ENCODE measurements at places on chromosomes 4 and X. TPM values are rescaled to one million over a fixed set of nuclear protein-coding genes. Genes with fewer than 3 reads are reported as not detected.

COL4A6 gene
- 0.05 TPM for total RNA-seq

- no peaks in the 10 kb centered on the region for H3K27me3 ChIP-seq
- H3K27ac ChIP-seq, result no peak overlapping the region
- DNase-seq, result no peak
- no peaks in the 10 kb centered on the region for H3K36me3 ChIP-seq
- no peaks in the 10 kb centered on the region for H3K4me1 ChIP-seq
These were observed 62.4 kb upstream of the UGT2B15 start for GRCh38 chr4:68732653-68733466.

GRCh38 chr4:155367608-155368007 is 9.2 kb downstream of the MAP9 start:
- no peak overlapping the region for H3K27ac ChIP-seq
- H3K36me3 ChIP-seq, result no peaks in the 10 kb centered on the region
- H3K27me3 ChIP-seq, result no peaks in the 10 kb centered on the region
- DNase-seq, result no peak
- no peak overlapping the region for H3K4me3 ChIP-seq

DNA sequence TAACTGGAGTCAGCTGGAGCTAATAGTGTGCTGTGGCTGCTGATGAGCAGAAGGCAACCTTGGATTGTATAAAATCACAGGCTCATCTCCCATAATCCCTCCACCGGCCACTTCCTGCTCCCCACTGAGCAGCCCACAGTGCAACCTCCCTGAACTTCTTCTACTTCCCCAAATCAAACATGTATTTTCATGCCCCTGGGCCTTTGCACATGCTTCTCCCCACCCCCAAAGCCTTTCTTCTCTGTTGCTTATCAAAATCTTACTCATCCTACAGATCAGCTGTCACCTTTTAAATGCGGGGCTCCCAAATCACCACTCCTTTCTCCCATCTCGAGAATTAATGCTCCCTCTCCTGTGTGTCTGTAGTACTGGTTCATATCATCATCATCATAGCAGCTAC is 35.8 kb downstream of the RHOH start:
- DNase-seq, result no peak
- peaks cover 1% of the 10 kb centered on the region for H3K4me1 ChIP-seq
- no peaks in the 10 kb centered on the region for H3K27me3 ChIP-seq
- H3K27ac ChIP-seq, result no peak overlapping the region
- H3K4me3 ChIP-seq, result no peak overlapping the region

HSPA4L gene
- total RNA-seq, result 14.7 TPM

- no peak for DNase-seq
- peaks cover 1% of the 10 kb centered on the region for H3K27me3 ChIP-seq
- no peaks in the 10 kb centered on the region for H3K4me1 ChIP-seq
- H3K4me3 ChIP-seq, result no peak overlapping the region
- H3K27ac ChIP-seq, result no peak overlapping the region
These were observed 1174.4 kb upstream of the PCDH10 start for GRCh38 chr4:131974730-131975129.

CYSLTR1 gene
- 0.25 TPM for total RNA-seq

ATP1B4 gene
- not detected for total RNA-seq

DNA sequence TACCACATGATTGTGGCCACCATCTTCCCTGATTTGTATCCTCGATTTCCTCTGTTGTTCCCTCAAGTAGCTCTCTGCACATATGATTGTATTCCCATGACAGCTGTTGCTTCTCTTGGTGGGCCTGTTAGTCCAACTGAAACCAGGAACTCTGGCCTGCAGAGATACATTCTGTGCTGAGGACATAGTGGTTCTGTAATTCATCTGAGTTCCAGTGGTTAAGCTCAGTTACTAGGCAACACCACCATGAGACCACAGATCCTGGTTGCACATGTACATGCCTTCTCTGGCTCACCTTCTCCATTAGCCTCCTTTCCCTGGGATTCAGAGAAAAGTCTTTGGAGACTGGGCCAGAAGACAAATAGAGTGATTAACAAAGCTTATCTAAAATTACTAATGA is 172.1 kb upstream of the SLC7A11 start:
- H3K27ac ChIP-seq, result no peak overlapping the region
- H3K27me3 ChIP-seq, result no peaks in the 10 kb centered on the region
- no peaks in the 10 kb centered on the region for H3K4me1 ChIP-seq
- no peaks in the 10 kb centered on the region for H3K36me3 ChIP-seq

SMIM31 gene
- total RNA-seq, result not detected

ADAMTS3 gene
- total RNA-seq, result 0.10 TPM

GRCh38 chrX:70908541-70908940 is at the start of gene TEX11:
Gene TEX11, minus strand, starts transcription at chrX:70908711. Its CDS starts 922 bp downstream, at chrX:70907789.
- H3K27me3 ChIP-seq, result no peaks in the 10 kb centered on the region
- DNase-seq, result no peak
- H3K4me3 ChIP-seq, result no peak within 1 kb of the TSS
- no peak within 1 kb of the TSS for H3K27ac ChIP-seq
- H3K36me3 ChIP-seq, result no peaks in the 10 kb centered on the region

GRCh38 chrX:132714913-132715312 is 226.1 kb upstream of the MBNL3 start:
- no peak overlapping the region for H3K4me3 ChIP-seq
- no peaks in the 10 kb centered on the region for H3K27me3 ChIP-seq
- no peak overlapping the region for H3K27ac ChIP-seq
- H3K4me1 ChIP-seq, result no peaks in the 10 kb centered on the region
- no peaks in the 10 kb centered on the region for H3K36me3 ChIP-seq
- DNase-seq, result no peak

GRCh38 chr4:24956091-24956490 is 43.2 kb upstream of the CCDC149 start:
- no peak for DNase-seq
- H3K4me3 ChIP-seq, result no peak overlapping the region
- no peaks in the 10 kb centered on the region for H3K27me3 ChIP-seq
- no peak overlapping the region for H3K27ac ChIP-seq
- H3K36me3 ChIP-seq, result peaks cover 6% of the 10 kb centered on the region
- H3K4me1 ChIP-seq, result no peaks in the 10 kb centered on the region

ZC4H2 gene
- total RNA-seq, result 48.0 TPM
